ENCODE measurements at places on chromosomes 3 and 15.

- DNase-seq: no peak
Measured at GRCh38 chr3:129628169-129628522, 21.7 kb upstream of the PLXND1 start.

GRCh38 chr3:185737020-185737419 is 87.8 kb downstream of the IGF2BP2 start:
- DNase-seq: no peak

- DNase-seq: no peak
Measured at GRCh38 chr3:65042675-65043074, 354.9 kb upstream of the ADAMTS9 start.

- no peak for DNase-seq
Measured at GRCh38 chr15:47801522-47801921, 84.2 kb downstream of the SEMA6D start.

GRCh38 chr15:89118481-89118989 is 30.3 kb downstream of the ABHD2 start:
- no peak for DNase-seq

DNA sequence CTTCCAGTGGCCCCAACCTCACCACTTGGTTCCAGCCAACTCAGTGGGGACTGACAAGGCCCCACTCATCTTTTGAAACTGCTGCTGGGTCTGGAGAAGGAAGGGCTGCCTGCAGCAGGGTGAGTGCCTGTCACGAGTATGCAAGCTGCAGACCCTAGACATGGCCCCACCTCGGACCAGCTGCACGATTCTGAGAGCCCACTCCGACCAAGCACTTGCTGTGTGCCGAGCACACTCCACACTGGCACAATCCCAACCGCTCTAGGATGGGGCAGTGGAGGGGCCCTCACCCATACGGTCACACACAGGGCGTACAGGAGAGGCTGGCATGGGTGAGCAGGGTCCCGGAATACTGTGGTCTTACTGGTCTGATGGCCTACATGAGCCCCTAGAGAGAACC is 8.0 kb upstream of the PLXND1 start:
- no peak for DNase-seq

DNA sequence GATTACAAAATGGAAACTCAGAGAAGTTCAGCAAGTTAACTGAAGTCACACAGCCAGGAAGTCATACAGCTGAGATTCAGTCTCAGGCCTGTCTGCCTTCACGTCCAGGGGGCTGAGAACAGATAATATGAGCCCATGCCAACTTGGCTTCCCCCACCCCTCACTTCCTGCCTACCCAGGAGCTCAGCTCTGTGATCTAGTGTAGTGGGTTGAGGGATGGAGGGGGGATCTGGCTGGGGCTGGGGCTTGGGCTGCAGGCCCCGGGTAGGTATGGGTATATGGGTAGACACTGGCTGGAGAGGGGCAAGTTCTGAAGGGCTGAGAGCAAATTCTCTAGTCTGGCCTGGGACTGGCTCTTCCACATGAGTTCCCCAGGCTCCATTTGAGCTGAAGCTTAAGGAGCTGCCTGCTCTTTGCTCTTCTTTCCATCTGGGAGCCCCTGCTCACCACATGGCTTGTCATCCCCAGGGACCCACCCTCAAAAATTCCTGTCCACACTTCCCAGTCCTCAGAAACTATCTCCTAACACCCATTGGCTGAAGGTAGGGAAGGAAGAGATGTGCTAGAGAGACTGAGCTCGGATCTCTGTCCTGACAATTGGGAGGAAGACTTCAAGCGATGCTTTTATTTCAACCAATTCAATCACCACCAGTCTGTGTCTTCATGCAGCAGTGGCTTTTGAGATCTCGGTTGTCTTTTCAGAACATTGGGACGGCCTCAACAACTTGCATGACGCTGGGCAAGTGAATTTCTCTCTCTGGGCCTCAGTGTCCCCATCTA is 2.0 kb downstream of the RASGRF1 start:
- DNase-seq: no peak

- DNase-seq: peak; percentile 85
Measured at GRCh38 chr15:75625542-75626347, at the start of gene SNUPN. TSS of gene SNUPN (minus strand) at chr15:75625725. CDS start at chr15:75621051, 4,674 bp downstream.

DNA sequence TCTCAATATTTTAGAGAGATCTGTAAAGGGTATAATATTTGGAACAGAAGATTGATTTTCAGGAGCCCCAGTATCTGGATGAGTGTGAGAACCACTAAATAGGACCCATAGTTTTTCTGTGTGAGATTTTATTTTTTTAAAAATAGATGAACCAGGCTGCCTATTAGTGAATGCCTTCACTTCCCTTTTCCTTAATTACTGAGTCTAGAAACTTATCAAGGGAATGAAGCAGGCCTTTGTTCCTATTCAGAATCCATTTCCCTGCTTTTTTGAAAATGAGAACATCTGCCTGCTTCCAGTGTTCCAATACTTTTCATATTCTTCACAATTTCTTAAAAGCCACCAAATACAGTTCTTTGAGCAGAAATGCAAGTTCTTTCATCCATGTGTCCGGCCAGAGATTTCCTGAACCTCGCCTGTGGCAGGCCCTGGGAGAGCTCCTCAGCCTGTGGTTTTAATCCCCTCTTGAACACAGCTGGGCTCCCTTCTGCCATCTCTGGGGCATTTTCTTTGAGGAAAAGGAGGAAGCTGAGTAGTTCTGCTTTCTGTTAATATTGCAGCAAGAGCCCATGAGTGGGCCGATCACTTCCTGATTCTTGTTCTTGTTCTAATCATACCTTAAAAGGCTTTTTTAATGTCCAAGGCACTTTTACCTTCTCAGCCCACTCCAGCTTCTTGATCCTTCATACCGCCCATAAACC is 4.7 kb downstream of the EHD4 start:
- no peak for DNase-seq

- no peak for DNase-seq
Measured at GRCh38 chr3:165641569-165642310, 195.5 kb downstream of the BCHE start.

GRCh38 chr15:65576664-65577063 is 34.3 kb downstream of the INTS14 start:
- DNase-seq: no peak

GRCh38 chr3:38136393-38136776 is 542 bp downstream of the ACAA1 start:
- DNase-seq: no peak

DNA sequence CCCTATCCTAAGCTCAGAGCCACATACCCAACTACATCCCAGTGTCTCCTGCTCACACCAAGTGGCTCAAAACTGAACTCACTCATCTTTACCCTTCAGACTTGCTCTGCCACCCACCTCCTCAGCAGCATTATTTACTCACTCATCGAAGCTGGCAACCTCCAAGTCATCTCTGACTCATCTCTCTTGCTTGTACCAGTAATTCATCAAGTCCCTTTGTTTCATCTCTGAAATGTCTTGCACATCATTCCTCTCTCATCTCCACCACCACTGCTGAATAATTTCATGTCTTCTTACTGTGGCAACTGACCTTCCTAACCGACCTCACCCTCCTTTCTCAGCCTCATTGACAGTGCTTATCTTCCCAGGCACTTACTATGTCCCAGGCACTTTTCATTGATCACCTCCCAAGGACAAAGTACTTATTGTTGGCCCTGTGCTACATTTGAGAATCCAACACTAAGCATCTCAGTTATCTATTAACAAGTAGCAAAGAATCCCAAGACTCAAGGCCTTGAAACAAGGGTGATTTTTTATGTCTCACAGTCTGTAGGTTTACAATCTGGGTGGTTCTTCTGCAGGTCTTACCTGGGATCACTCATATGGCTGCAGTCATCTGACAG is 82.0 kb downstream of the MRPL46 start:
- no peak for DNase-seq

- no peak for DNase-seq
Measured at GRCh38 chr3:110618512-110619226, 452.9 kb upstream of the NECTIN3 start.

DNA sequence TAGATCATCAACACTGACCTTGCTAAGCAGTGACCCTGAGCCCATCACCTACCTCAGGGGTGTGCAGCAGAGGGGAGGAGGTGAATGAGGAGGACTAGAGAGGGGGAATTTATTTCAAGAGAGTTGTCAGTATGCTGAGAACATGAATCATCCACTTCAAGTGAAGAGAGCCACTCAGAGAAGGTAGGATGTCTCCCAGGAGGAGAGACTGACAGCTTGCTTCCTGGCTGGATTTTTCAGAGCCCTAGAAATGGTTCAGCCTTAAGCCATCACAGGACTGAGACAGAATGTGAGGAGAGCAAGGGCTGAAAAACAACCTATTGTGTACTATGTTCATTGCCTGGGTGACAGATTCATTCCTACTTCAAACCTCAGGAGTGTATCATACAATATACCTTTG is 34.8 kb downstream of the CCNL1 start:
- no peak for DNase-seq

GRCh38 chr15:98657721-98658120 is 9.4 kb downstream of the IGF1R start:
- DNase-seq: no peak

DNA sequence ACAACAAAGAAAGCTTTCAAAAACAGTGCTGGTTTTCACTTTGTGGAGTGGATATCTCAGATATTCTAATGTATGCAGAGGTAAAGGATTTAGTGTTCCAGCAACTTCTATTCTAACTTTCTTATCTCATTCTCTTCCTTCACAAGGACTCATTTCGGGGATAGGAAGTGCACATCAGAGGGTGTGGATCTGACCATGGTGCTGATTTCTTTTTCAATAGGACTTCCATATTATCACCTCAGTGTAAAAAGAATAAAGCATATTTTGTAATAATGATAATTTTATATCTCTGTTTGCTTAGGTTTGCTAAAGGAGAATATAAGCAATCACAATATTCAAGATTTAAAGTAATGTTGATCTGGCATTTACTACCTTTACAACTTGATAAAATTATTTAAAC is 12.5 kb upstream of the CADM2 start:
- no peak for DNase-seq

DNA sequence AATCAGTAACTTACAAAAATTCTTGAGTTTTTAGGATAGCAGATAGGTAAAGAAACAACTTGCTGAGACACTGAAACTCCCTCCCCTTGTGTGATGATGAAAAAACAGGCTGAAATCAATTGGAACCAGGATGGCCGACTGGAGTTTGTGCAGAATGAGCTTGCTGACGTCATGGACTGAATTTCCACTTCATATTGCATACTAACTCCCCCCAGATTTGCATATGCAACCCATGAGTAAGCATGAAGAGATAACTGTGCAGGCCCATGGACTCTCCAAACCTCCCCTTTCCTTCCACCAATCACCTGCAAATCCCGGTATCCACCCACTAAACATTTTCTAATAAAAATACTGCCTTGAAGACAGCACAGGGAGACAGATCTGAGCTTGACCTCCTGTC is 82.0 kb upstream of the SCN5A start:
- no peak for DNase-seq

- DNase-seq: no peak
Measured at GRCh38 chr3:44772099-44772442, 10.5 kb downstream of the KIF15 start.

- no peak for DNase-seq
Measured at GRCh38 chr3:191470545-191470944, 9.6 kb downstream of the PYDC2 start.

DNA sequence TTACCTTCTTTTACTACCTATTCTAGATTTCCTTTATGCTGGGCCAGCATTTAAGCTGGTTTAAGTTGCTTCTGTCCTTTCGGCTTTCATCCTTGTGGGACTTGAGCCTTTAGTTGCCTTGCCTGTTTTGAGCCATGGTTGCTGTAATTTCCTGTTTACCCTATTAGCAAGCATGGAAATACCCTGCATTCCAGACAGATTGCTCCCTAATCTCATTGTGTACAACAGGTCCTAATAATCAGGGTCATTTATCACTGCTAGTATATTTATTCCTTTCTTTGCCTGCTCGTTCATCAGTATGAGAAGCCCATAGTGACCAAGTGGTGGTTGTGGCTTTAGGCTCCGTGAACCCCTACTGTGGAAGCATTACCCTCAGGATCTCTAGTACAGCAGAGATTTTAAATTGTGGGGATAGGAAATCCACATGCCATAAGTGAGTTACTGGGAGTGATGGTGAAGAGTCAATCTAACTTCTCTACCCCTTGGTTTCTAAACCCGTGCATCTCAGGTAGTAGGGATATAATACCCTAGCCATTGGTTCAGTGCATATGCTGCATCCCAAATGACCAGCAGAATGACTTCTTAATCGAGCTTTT is 31.9 kb downstream of the NCK1 start:
- DNase-seq: no peak

DNA sequence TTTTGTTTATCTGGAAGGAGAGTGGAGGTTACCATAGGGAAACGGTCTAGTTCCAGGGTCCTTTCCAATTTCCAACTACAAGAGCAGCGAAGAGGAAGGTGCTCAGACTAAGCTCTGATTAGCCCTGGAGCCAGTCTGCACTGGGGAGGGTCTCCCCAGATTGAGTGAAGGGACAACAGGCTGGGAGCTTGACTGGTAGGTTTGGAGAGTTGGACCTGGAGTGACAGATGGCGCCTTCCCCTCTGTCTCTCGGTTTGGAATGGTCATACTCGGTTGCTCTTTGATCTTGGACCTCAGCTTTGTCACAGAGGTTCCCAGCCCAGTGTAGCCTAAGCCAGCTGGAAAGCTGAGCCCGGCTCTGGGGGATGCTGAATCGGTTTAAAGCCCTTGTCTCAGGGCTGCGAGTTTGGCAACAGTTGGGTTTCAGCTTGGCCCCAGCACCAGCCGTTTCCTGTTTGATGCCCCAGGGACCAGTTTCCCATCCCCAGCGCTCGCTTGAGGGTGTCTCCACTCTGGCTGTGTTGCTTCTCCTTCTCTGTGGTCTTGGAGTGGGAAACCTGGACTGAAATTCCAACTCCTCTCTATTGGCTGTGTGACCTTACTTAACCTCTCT is 53.1 kb upstream of the ULK4 start:
- DNase-seq: no peak

DNA sequence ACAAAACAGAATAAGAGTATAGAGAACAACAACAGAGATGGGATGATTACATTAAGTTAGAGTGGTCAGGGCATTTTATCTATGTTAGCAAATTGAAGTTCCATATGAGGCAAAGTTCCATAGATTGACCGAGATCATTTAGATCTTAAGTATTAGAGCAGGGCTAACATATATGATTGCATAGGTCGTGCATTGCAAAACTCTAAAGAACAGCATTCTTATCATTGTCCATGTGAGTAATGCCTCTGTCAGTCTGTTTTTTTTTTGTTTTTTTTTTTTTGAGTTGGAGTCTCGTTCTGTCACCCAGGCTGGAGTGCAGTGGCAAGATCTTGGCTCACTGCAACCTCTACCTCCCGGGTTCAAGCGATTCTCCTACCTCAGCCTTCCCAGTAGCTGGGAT is 341.7 kb upstream of the KCNH8 start:
- DNase-seq: no peak

DNA sequence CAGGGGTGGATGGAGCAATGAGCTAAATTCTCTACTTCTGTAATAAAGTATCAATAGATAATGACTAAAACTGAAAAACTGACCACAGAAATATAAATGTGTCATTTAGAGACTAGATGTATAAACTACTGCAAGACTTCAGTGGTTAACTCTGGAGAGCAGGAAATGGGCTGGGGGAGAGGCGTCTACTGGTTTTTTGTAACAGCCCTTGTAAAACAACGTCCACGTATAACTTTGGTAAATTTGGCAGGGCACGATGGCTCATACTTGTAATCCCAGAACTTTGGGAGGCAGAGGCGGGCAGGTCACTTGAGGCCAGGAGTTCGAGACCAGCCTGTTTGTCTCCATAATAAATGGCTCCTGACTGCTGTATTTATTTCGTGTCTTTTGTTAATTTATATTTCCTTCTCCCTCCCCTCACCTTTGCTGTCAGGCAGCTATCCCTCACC is 12.5 kb downstream of the RAB27A start:
- DNase-seq: no peak

GRCh38 chr15:75597667-75598341 is 18.7 kb upstream of the PTPN9 start:
- no peak for DNase-seq

GRCh38 chr15:40309344-40309862 is 1.7 kb upstream of the PLCB2 start:
- DNase-seq: no peak
